ENCODE measurements at places on chromosomes 6 and 20.

GRCh38 chr20:44442298-44443070 is 33.2 kb upstream of the TTPAL start:
- no peak for DNase-seq

DNA sequence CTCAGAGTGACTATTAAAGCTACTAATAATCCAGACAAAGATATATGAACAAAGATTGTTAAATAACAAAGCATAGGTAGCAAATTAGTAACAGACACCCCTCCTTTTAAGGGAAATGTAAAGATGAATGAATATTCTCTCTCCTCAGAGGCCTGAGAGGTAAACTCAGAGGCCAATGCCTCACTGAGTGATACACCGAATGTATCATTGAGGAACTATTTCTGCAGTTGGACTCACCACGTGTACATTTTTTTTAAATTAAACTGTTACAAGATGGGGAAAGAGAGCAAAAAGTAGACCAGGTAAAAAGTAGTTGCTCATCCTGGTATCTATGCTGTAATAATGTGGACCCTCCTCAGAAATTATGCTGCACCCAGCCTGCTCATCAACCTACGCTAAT is 72.3 kb upstream of the IPCEF1 start:
- DNase-seq: no peak

GRCh38 chr6:4776493-4777393 is 539 bp downstream of the CDYL start:
- no peak for DNase-seq

DNA sequence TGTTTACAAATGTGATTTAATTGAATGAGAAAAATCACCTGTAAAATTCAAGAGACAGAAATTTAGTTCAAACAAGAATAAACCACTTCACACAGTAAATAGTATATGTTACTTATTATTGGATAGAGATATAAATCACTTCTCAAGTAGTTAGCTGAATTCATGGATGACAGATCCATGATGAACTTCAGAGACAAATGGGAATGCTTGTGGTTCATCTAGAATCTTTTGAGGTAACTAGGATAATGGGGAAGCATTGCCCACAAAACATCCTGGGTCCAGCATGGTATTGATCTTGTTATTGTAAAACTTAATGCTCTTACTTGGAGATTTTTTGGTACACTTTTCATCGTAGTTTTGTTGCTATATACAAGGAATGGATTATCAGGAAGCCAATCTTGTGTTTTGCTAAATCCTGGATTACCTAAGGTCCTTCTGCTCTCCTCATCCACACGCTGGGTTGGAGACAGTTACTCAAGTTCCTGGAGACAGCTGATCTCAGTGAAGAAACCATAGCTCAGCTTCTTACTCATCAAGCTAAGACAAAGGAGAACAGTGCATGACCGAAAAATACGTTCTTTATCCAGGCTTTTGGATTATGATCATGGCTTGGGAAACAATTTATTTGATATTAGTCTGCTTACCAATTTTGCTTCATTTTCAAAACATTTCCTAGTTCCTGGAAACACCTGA is 142.5 kb upstream of the PREP start:
- no peak for DNase-seq

DNA sequence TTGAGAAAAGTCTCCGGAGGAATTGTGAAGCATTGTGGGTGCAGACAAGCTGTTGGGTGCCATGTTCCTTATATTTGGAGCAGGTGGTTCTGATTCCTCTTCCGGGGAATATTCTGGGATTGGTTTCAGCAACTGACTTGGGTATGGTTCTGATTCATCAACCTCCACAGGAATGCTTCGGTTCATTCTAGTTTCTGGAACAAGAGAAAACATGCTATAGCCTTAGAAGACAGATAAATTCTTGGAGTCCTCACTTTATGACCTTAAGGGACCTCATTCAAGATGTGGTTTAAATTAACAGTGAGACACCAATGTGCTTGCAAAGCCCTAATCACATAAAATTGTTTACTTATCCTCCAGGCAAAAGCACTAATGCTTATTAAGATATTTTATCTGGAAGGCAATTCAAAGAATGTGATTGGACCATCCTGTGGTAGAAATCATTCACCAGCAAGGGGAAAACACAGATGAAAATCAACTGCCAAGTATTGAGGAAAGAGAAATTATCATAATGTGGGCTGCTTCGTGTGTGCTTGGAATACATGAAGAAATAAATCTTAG is 13.7 kb downstream of the TRAF3IP2 start:
- no peak for DNase-seq

GRCh38 chr6:107736713-107737396 is 87.3 kb downstream of the SCML4 start:
- DNase-seq: no peak

GRCh38 chr20:15582146-15582760 is 991.0 kb downstream of the KIF16B start:
- no peak for DNase-seq

- no peak for DNase-seq
Measured at GRCh38 chr20:15740046-15740775, 833.0 kb downstream of the KIF16B start.

- DNase-seq: no peak
Measured at GRCh38 chr6:95274686-95275235, 302.6 kb upstream of the MANEA start.

- no peak for DNase-seq
Measured at GRCh38 chr20:24723186-24723585, 225.9 kb upstream of the CST7 start.

- DNase-seq: no peak
Measured at GRCh38 chr6:147201885-147202515, 2.2 kb upstream of the STXBP5 start.

DNA sequence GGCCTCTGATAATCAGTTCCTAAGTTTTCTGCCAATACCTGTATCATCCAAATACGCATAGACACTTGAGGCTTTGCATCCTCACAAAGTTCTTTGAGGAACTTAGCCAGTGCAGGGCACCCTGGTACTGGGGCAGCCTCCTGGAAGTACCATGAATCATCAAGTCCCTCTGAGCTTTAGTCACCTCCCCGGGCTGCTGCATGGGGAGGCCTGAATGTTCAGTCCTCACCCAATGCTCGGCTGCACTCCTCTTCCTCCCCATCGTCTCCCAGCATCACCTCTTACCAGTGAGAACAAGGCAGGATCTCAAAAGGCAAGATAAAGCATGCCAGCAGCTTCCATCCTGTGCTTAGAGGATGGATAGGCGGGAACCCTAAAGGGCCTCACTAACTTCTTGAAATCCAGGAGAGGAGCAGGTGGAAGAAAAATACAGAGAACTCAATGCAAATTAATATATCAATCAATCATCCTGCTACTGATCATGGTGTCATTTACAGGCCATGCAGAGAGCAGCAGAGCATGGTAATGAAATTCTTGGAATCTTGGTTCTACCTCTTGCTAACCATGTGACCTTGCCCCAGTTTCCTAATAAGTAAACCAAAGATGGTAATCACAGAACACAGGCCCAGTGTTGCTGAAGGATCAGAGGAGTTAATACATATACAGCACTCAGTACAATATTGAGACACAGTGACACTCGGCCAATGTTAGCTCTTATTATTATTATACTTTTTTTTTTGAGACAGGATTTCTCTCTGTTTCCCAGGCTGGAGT is 4.7 kb upstream of the CCN6 start:
- DNase-seq: no peak

- no peak for DNase-seq
Measured at GRCh38 chr6:96826865-96827264, 10.4 kb downstream of the GPR63 start.
